Activated CD8-positive, alpha-beta memory T cell treated with anti-CD3 and anti-CD28 coated beads for 1 hour (primary cell): ENCODE measurements at places on chromosomes 5 and 9.

GRCh38 chr5:81067406-81067805 is 107.2 kb downstream of the RASGRF2 start:
- DNase-seq = no peak

DNA sequence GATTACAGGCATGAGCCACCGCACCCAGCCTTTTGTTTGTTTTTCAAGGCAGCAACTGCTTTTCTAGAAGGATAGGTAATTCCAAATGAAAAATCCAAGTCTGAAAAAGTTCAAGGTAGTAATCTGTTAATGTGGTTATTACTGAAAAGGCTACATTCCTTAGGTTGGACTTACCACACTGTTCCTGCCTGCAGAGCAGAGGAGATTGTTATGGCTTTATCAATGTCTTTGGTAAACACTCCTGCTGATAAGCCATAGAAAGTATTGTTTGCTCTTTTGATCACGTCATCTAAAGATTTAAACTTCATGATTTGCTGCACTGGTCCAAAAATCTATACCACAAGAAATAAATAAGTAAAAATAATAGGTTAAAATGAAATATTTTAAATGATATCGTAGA is 43.4 kb downstream of the ALDH1A1 start:
- DNase-seq = no peak

DNA sequence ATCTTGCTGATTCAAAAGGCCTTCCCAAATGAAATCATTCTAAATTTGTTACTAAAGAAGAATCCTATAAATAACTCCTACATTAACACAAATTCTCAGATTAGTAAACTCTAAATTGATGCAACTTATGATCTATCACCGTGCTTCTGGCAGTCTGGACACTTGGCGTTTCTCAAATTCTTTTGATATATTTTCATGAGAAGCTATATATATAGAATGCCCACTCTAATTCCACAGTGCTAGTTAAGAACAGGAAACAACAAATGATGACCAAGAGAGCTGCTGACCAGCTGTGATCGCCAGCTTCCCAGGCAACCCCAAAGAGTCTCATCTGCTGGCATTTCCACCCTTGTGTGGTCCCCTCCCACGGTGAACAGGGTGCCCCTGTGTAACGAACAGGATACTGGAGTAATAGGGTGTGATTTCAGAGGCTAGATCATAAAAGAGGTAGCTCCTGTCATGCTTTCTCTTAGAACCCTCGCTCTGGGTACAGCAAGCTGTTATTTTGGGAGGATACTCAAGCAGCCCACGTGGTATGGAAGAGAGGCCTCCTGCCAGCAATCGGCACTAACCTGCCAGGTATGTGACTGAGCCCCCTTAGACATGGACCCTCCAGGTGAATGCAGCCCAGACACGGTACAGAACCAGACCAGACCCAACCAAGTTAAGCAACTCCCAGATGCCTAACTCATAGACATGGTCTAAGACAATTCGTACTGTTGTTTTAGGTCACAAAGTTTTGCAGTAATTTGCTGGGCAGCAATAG is 64.7 kb downstream of the CDC14B start:
- no peak for DNase-seq

GRCh38 chr5:169765176-169765996 is 128.3 kb downstream of the DOCK2 start:
- DNase-seq = no peak

GRCh38 chr5:168020542-168021294 is 270.7 kb upstream of the WWC1 start:
- DNase-seq = no peak

DNA sequence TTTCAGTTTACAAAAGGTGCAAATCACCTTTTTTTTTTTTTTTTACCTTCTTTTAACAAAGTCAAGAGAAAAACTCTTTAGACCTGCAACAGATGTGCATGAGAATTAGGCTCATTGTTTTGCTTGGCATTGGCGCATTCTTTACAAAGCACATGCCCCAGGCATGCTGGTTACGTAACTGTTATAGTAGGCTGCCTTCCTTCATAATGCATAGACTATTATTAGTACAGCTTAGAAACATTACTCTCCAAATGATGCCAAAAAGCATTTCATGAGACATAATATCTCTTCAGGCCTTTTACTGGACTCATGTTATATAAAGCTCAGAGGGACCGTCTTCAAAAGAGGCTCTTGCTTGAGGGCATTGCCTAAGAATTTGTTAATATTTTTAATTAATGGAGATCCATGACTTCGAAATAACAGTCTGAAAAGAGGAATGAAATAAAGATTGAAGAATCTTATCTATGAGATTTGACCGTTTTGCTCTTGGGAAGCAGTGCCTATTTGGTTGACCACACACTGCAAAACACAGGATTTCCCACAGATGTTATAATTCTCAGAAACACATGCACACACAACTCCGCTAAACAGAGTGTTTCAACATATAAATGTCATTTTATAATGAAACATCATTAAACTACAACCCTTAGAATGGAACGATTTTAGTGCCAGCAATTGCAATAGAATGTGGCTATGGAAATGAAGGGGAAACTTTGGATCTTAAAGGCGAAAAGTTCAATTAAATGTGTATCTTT is 478.7 kb downstream of the PRR16 start:
- no peak for DNase-seq

- DNase-seq = no peak
Measured at GRCh38 chr5:114223866-114224265, 138.0 kb upstream of the KCNN2 start.

DNA sequence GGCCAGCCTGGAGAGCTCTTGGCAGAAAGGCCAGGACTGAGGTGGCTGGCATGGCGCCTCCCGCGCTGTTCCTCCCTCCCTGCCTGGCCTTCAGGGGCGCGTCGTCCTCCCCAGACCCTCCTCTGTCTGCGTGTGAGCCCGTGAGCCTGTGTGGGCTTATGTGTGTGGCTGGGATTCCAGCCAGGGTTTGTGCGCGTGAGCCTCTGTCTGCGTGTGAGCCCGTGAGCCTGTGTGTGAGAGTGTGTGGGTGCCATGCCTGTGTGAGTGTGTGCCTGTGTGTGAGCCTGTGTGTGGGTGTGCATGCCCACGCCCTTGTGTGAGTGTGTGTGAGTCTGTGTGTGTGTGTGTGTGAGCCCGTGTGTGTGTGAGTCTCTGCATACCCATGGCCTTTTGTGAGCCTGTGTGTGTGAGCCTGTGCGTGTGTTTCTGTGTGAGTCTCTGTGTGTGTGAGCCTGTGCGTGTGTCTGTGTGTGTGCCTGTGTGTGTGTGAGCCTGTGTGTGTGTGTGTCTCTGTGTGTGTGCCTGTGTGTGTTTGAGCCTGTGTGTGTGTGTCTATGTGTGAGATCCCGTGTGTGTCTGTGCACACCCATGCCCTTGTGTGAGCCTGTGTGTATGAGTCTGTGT is 13.0 kb downstream of the RXRA start:
- no peak for DNase-seq

- no peak for DNase-seq
Measured at GRCh38 chr9:34503406-34503805, 19.4 kb downstream of the ENHO start.

GRCh38 chr5:98004463-98004862 is 769.0 kb upstream of the RGMB start:
- DNase-seq = no peak

GRCh38 chr5:75091597-75091996 is 39.2 kb upstream of the GCNT4 start:
- DNase-seq = no peak

DNA sequence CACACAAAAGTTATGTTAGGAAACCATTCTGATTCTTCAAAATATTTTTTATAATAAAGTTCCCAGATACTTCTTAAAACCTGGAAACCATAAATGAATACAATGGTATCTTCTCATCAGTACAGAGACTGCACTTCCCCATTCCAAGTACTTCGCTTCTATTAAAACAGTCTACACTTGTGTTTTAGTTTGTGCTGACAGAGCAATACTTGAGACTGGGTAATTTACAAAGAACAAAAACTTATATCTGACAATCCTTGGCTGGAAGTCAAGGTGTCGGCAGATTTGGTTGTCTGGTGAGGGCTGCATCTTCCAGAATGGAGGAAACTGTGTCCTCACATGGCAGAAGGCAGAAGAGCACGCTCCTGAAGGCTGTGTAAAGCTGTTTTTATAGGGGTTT is 70.1 kb downstream of the RFX3 start:
- no peak for DNase-seq

DNA sequence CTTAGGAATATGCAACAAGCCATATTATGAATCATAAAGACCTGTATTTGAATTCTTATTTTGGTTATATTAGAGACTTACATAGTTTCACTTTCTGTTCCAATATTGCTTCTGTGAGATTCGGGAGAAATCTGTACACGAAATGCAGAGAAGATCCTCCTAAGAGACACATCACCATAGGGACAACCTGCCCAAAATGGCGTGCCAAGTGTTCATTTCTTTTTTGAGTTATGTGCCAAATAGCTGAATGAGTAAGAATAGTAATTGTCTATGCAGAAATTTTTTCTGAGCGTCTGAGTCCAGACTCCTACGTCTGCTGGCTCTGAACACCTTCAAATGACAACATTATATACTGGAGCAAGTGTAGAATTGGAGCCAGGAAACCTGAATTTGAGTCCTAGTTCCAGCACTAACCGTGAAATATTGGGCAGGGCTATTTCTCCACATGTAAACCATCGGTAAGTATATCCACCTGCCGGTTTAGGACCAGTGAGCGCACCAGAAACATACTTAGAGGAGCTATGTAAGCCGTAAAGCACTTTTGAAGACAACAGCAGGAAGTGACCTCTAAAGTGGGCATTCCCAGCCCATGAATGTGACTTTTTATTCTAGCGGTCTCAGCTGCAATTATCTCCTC is 163.9 kb upstream of the DMRT1 start:
- DNase-seq = no peak

DNA sequence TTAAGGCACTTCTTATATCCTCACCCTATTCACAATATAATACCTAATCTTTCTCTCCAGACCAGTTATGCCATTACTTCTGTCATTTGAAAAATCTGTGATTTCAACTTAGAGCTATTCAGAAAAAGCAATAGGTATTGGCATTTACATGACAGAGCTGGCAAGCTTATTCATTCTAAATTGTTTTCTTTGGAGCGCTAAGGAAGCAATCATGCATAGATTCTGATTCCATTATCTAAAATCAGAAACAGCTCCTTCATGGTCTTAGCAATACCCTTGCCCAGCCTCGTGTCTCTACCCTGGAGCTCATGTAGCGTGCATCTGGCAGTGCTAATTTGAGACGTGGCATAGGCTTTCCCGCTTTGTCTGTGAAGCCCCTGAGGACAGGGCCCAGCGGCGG is 4.5 kb downstream of the SLC1A1 start:
- no peak for DNase-seq

GRCh38 chr5:139574641-139575312 is 13.6 kb downstream of the UBE2D2 start:
- DNase-seq = no peak

DNA sequence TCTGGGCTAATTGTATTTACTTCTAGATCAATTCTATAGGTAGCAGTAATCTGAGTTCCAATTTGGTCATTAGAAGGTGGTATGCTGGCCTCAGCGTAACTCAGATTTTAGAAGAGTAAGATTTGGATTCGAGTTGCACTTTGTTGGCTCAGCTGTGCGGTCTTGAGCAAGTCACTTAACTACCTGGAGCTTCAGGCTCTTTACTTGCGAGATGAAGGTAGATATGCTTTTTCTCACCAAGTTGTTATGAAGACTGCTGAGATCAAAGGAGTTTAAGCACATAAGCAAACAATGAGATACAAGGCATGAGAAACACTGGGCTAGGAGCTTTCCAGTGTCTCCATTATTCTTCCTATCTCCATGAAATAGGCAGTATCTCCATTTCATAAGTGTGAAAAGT is 133.8 kb upstream of the RANBP3L start:
- no peak for DNase-seq

DNA sequence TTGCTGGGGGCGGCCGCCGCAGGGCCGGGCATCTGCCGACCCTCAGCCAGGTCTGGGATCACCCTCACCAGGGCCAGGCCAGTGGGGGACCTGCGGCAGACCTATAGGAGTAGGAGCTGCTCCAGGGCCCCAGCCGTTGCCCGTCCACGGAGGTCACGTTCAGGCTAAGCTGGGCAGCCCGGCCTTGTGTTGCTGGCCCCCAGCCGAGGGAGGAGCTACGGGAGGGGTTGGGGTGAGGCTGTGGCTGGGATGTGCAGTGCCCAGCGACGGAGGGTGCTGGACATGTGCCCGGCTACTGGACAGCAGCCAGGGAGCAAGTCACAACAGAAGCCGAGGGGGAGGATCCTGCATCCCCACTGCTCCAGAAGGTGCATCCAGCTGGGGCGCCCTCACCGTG is 39.6 kb upstream of the SLC6A19 start:
- DNase-seq = no peak

DNA sequence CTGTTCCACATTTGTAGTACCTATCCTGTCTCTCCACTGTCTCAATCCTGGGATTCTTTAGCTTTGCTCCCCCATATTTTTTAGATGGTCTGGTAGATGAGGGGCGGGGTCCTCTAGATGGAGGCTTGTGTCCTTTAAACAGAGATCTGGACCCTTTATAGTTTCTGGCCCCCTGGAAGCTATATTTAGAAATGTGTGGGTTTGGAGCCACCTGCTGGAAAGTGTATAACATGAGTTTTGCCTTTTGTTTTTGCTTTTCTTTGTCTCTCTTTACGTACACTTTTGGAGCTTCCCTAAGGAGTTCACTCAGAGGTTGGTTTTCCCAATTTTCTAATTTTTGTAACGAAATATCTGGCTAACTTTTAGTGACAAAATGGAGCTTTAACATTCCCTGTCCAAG is 110.7 kb downstream of the CFAP95 start:
- no peak for DNase-seq

- no peak for DNase-seq
Measured at GRCh38 chr9:132161743-132162184, at the start of gene NTNG2. TSS of gene NTNG2 (plus strand) at chr9:132162058. CDS start at chr9:132166832, 4,774 bp downstream.

DNA sequence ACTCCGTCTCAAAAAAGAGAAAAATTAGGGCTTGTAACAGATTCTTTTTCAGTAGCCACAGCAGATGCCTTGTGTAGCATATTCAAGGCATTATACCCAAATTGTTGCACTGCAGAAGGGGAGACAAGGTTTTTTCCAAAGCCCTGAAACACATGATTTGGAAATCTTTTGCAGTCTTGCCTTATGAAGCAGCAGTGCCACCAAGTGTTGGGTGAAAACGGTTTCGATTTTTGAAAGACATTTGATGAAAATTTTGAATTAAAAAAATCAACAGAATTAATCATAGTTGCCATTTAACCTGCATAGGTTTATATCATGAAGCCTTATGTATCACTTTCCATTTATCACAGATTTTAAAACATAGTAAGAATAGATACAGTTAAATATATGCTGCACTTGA is 479.5 kb downstream of the TAF11L14 start:
- DNase-seq = no peak

DNA sequence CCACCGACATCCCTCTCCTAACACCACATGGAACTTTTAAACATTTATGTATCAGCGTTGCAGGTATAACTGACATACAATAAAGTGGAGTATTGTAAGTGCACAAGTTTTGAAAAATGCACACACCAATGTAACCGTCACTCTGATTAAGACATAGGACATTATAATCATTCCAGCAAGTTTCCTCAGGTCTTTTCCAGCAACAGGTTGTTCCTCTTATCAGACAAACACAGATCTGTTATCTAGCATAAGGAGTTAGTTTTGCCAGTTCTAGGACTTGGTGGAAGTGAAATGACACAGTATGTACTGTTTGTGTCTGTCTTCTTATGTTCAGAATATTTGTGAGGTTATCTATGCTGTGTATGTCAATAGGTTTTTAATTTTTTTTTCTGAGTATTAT is 69.5 kb upstream of the TRPC7 start:
- no peak for DNase-seq
